NCI-H1417 (cell line): ENCODE measurements at places on chromosomes 6 and 20.
A peak's percentile ranks its signal among the peaks of the same experiment; 100 is the strongest.

DNA sequence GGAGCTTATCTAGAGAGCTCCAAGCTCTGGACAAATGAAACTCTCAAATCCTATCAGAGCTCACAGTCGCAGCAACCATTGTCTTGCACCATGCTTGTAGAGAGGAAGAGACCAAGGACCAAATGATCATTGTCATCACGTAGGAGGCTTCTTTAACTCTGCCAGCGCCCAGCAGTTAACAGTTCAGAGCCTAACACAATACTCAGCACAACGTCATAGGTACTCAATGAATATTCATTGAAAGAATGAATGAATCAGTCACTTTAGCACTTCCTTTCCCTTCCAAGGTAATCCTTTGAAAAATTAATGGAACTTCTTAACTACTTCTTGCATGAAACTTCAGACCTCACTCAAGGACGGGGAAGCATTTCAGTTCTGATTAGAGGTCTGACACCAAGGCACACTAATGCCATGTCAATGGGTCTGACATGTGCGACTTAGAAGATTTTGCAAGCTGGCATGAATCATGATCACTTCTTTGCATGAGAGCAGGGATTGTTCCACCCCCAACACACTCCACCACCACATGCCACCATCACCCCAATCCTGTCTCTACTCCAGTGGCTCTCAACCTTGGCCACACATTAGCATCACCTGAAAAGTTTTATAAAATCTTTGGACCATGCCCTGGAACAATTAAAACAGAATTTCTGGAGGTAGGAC, 45.1 kb downstream of the KHDC1L start:
- no peak for DNase-seq

- no peak for DNase-seq
Observed at GRCh38 chr6:85612690-85613474, 19.2 kb upstream of the SNX14 start.

GRCh38 chr20:23654717-23655116, 17.0 kb upstream of the CST3 start:
- no peak for DNase-seq

DNA sequence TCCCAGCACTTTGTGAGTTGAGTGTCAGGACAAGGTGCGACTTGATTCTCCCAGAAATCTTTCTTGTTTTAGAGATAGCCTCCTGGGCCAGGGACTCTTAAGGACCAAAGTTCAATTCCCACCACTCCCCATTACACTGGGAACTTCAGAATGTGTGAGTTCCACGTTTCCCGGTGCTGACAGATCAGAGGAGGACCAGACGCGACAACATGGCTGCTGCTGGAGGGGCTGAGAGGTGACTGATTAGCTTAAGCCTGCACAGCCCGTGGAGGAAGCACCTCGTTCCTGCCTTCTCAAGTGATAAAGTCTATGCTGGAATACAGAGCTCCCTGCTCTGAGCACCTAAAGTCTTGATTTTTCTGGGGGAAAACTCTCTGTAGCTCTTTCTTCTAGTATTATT, 175.2 kb upstream of the FERMT1 start:
- no peak for DNase-seq

- no peak for DNase-seq
Observed at GRCh38 chr20:63441136-63442099, 31.0 kb downstream of the KCNQ2 start.

GRCh38 chr6:89400912-89401399, 11.1 kb downstream of the RRAGD start:
- peak; percentile 4 for DNase-seq

DNA sequence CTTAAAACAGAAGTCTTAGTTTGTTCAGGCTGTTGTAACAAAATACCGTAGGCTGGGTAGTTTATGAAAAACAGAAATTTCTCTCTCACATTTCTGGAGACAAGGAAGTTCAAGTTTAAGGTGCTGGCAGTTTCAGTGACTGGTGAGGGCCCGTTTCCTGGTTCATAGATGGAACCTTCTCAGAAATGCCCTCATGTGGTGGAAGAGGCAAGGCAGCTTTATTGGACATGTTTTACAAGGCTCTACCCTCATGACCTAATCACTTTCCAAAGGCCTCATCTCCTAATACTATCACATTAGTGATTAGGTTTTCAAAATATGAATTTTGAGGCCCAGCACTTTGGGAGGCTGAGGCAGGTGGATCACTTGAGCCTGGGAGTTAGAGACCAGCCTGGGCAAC, 2.4 kb downstream of the HEBP2 start:
- DNase-seq, result no peak

GRCh38 chr20:46213946-46214823, 94.1 kb downstream of the CDH22 start:
- no peak for DNase-seq

GRCh38 chr6:51411496-51412125, 592.9 kb downstream of the TFAP2B start:
- no peak for DNase-seq

- DNase-seq, result peak; percentile 25
Observed at GRCh38 chr6:52998603-52999002, 3.5 kb upstream of the GSTA4 start.
